GM20000 (cell line): ENCODE measurements at places on chromosomes 7 and 10.

- DNase-seq, result no peak
These were observed 95.9 kb downstream of the CUBN start for GRCh38 chr10:17033529-17034260.

GRCh38 chr7:65477326-65477725 lies 103.7 kb downstream of the ZNF92 start:
- no peak for DNase-seq

GRCh38 chr7:121107923-121108498 lies 119.5 kb downstream of the CPED1 start:
- DNase-seq, result peak; percentile 34

DNA sequence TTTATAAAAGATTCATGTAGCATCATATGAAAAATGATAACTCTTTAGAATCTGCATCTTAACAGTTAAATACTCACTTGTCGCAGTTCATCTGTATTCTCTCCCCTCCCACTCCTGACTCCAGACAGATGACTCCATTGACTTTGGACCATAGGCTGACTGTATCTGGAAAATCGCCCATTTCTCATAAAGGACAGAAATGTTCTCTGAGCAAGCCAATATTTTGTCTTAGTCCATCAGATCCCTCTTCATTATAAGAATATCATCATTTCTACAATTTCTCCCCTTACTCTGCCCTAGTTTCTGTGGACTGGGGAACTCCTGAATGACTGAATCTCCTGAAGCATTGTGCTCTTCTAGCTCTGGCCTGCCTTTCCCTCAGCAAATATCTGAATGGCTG lies 125.4 kb downstream of the SEMA3D start:
- no peak for DNase-seq

- DNase-seq, result no peak
These were observed 68.6 kb downstream of the DYNC2I1 start for GRCh38 chr7:158924956-158925355.

DNA sequence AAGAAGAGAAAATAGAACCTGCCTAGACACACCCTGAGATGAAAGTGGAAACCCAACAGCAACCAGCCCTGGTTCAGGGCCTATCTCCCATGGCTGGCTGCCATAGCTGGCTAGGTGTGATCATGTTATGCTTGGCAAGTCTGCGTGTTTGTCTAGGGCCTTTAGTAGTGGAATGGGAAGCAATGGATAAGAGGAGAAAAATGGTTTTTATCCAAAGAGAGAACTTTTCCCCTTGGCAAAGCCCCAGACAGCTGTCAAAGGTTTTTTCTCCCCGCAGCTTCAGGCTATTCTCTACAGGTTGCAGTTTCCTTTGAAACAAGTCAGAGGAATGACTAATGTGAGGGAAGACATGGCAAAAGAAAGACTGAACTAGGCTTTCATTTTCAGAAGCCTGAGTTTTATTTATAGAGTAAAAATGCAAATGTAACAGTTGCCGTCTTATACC lies 161.5 kb downstream of the SEMA3D start:
- DNase-seq, result no peak

- DNase-seq, result no peak
These were observed 104.4 kb upstream of the C1GALT1 start for GRCh38 chr7:7077945-7078344.

DNA sequence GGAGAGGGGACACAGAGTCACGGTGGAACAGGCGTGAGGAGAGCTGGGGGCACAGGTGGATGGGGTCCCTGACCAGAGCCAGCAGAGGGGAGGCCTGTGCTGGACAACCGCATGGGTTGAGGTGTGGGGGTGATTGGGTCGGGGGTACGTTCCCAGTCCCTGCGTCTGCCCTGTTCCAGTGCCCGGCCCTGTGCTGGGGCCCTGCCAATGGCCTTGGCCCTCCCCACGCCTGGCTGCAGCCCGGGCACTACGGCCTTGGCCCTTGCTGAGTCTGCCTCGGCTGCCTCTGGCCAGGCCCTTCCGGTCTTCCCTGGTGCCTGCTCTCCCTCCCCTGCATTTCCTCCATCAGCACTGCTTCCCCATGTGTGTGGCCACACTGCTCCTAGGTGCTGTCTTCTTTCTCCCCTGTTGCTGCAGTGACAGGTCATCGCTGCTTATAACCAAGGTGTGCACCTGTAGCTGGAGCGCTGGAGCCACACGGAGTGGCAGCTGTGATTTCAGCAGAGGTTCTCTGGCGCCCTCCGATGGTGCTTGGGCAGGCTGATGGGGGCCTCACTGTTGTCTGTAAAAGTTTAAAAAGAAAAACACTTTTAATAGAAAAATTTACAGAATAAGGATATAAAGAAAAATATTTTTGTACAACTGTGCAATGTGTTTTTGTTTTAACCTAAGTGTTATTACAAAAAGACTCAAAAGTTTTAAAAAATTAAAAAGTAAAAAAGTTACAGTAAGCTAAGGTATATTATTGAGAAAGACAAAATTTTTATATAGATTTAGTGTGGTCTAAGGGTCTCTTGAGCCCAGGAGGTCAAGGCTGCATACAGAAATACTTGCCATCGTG lies 45.2 kb upstream of the BHLHA15 start:
- peak; percentile 58 for DNase-seq

GRCh38 chr10:78771260-78771659 lies 297.5 kb upstream of the ZMIZ1 start:
- DNase-seq, result no peak

DNA sequence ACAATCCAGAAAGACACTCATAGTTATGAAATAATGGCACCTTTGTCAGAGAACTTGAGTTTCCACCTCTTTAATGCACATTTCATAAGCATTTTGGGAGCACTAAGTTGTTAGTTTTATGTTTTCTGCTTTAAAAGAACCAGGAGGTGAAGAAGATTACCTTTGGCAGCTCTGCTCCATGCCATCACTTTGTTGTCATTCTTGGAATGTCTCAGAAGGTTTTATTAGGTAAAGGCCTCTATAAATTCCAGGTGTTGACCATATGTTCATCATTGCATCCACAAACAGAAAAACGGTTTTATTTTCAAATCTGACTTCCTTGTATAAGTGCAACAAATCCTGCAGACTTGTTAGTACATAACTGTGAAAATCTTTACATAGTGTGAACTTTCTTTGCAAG lies 424.8 kb downstream of the MDFIC start:
- no peak for DNase-seq

GRCh38 chr10:35668865-35669650 lies 27.0 kb upstream of the FZD8 start:
- DNase-seq, result no peak

DNA sequence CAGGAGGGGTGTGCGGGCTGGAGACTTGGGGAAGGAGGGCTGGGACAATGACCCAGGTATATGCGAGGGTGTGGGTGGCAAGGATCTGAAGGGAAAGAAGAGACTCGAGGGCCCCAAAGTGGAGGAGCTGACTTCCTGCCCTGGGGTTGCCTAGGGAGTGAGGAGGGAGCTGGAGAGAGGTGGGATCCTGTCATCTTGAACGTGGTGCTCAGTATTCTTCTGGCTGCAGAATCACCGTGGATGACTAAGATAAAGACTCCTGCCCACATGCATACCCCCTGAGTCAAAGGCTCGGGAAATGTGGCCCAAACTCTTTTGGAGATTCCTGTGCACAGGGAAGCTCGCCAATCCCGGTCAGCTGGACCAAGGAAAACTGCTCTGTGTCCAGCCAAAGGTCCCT lies 31.2 kb downstream of the COL17A1 start:
- no peak for DNase-seq

DNA sequence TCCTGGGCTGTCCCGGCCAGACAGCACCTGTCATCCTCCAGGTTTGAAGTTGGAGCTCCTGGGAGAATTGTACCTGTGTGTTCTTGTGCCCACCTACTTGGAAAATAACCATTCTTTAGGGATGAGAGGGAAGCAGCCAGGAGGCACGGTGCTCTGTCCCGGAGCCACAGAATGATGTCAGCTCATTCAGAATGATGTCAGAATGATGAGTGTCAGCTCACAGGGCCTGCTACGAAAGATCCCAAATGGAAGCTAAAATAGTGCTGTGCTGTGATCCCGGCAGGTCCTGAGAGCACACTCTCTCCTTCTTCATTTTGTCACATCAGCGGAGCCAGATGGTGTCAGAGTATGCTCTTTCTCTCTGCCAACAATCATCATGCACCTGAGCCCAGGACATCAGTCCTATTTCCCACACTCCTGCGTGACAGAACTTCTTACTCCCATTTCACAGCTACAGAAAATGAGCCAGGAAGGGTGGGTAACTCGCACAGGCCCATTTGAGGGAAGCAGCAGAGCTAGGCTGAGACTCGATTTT lies 8.3 kb downstream of the ABCA13 start:
- no peak for DNase-seq

DNA sequence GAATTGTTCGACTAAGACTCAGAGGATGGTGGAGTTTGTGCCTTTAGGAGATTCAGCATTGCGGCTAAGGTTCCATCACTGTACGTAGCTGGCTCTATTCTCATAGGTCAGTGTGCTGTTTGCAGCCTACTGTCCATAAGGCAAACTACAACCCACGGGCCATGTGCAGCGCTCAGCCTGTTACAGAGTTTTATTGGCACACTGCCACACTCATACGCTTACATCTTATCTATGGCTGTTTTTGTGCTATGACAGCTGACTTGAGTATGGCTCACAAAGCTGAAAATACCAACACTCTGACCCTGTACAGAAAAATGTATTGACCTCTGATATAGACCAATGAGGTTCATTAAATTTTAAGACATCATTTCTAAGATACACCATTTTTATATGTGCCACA lies 114.5 kb downstream of the ARID5B start:
- DNase-seq, result no peak

DNA sequence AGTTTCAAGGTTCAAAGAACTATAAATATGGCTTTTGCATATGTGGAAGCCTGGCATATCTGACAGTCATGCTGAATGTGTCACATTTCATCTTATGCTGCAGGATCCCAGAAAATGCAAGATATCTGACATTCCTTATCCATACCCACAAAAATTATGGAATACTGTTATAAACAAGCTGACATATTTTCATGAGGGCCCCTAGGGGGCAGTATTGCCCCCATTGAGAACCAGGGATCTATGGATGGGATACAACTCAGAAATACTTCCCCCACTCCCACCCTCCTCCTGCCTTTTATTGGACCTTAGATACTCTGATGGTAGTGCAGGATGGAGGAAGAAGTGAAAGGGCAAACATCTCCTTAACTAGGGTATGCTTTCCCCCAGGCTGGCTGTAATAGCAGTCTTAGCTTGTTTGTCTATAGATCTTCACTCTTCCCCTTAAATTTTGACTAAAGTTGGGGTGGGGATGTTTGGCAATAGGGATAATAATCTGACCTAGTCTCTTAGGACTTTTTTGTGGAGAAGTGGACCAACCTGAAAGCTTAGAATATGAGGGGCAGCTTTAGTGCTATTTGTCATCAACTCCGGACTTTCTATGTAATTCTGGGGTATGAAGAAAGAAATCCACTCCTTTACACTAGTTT lies 3.5 kb upstream of the GNGT1 start:
- DNase-seq, result peak; percentile 32

- no peak for DNase-seq
These were observed 87.3 kb downstream of the BEND7 start for GRCh38 chr10:13441476-13441875.
